Stimulated activated CD4-positive, alpha-beta T cell treated with anti-CD3 and anti-CD28 coated beads, Interleukin-1b, Interleukin-23, amount 100 ng/mL, for 1 hour (primary cell): ENCODE measurements at places on chromosomes 6 and 20.

- DNase-seq = no peak
These were observed 217.5 kb upstream of the THEMIS start for GRCh38 chr6:128118401-128118800.

- no peak for DNase-seq
These were observed 18.2 kb upstream of the HDGFL1 start for GRCh38 chr6:22550971-22551670.

GRCh38 chr6:15621203-15622044, 41.4 kb downstream of the DTNBP1 start:
- DNase-seq = no peak

DNA sequence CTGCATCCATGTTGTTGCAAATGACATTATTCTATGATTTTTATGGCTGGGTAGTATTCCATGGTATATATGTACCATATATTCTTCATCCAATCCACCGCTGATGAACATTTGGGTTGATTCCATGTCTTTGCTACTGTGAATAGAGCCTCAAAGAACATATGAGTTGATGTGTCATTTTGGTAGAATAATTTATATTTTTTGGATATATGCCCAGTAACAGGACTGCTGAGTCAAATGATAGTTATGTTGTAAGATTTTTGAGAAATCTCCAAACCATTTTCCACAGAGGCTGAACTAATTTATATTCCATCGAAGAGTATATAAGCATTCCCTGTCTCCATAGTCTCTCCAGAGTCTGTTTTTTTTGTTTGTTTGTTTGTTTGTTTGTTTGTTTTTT, 1373.5 kb downstream of the GRIK2 start:
- no peak for DNase-seq

- DNase-seq = no peak
These were observed 17.4 kb upstream of the AKAP7 start for GRCh38 chr6:131117878-131118277.

DNA sequence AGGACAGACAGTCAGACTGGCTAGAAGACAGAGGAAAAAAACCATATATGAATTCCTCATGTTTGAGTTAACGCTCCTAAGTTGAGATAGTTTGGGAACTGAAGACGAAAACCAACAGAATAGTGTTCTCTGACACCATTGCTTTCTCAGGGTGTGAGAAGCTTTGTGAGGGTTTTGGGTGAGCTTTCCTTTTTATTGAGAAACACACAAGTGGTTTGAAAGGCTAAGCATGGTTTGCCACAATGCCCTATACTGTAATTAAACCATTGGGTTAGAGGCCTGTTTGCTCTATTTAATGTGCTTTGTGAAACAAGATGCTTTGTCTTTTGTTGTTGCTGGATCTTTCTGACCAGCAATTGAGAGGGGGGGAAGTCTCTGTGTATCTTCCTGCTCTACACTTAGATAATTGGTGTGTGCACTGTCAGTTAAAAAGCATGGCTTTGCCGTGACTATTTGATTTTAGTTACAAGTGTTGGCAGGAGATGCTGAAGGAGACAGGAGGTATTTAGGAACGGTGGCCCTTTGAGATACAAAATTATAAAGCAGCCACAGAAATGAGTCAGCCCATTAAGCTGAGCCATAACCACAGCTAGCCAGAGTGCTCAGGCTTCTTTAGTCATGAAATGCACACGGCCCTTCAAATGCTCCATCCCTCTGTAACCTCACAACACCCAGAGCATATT, 273.0 kb upstream of the PREP start:
- DNase-seq = no peak

GRCh38 chr6:162770136-162770535, 42.4 kb downstream of the PACRG start:
- no peak for DNase-seq

DNA sequence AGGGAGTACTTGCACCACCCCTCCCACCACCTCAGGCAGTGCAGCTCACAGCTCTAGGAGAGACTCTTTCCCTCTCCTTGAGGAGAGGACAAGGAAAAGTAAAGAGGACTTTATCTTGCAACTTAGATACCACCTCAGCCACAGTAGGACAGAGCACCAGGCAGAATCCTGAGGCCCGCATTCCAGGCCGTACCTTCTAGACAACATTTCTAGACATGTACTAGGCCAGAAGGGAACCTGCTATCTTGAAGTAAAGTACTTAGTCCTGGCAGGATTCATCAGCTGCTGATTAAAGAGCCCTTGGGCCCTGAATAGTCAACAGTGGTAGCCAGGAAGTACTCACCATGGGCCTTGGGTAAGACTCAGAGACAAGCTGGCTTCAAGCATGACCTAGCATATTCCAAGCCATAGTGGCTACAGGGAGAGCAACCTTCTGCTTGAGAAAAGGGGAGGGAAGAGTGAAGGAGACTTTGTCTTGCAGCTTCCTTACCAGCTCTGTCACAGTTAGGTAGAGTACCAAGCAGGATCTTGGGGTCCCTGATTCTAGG, 384.4 kb upstream of the RNF217 start:
- DNase-seq = no peak

DNA sequence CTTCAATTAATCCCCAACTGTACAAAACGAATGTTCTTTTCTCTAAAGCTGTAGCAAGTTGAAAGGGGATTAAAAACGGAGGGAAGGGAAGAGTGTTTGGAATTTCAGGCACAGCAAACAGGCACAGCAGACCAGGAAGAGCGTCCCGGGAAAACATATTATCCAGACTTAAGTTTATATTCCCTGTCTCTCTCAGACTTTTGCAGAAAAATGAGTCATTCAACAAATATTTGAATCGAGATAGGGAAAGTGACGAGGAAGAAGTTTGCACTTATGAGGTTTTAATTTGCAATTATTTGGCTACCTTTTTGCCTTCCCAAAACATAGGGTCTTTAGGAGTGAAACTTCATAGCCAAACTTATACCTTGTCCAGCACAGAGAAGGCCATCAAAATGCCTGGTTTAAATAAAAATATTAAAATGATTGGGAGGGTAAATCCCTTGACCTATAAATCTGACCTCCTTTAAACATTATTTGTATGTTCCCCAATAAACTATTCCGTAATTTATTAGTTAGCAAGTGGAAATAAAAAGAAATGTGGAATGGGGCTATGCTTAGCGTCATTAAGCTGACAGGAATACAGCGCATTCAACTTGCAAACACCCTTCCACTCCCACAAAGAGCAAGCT, 16.0 kb downstream of the HFE start:
- DNase-seq = no peak

- no peak for DNase-seq
These were observed 12.1 kb upstream of the SUMO4 start for GRCh38 chr6:149387779-149388512.

- no peak for DNase-seq
These were observed 98.1 kb upstream of the KCNK16 start for GRCh38 chr6:39420300-39421265.

DNA sequence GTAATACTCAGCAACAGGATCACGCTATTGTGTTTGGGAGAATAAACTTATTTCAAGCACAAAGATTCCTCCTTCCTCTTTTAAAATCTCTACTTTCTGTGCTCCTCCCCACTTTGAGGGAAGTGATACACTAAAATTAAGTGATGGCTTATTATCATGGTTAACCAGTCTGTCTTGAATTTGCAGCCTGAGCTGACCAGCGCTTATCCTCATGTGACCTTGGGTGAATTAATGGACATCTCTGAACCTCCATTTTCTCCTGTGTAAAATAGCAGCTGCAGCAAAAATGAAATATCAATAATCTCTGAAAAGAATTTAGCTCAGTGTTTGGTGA, 222.6 kb downstream of the BCAS1 start:
- DNase-seq = no peak

DNA sequence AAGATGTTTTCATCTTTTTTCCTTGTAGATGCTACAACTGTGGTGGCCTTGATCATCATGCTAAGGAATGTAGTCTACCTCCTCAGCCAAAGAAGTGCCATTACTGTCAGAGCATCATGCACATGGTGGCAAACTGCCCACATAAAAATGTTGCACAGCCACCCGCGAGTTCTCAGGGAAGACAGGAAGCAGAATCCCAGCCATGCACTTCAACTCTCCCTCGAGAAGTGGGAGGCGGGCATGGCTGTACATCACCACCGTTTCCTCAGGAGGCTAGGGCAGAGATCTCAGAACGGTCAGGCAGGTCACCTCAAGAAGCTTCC, 101.5 kb downstream of the POPDC3 start:
- no peak for DNase-seq

GRCh38 chr6:122758927-122759334, 20.6 kb upstream of the FABP7 start:
- no peak for DNase-seq

- DNase-seq = no peak
These were observed 89.1 kb upstream of the SLC35F1 start for GRCh38 chr6:117817992-117818391.

- no peak for DNase-seq
These were observed 21.5 kb downstream of the COL9A3 start for GRCh38 chr20:62838128-62838891.

- no peak for DNase-seq
These were observed 24.7 kb upstream of the ASXL1 start for GRCh38 chr20:32333181-32333987.

DNA sequence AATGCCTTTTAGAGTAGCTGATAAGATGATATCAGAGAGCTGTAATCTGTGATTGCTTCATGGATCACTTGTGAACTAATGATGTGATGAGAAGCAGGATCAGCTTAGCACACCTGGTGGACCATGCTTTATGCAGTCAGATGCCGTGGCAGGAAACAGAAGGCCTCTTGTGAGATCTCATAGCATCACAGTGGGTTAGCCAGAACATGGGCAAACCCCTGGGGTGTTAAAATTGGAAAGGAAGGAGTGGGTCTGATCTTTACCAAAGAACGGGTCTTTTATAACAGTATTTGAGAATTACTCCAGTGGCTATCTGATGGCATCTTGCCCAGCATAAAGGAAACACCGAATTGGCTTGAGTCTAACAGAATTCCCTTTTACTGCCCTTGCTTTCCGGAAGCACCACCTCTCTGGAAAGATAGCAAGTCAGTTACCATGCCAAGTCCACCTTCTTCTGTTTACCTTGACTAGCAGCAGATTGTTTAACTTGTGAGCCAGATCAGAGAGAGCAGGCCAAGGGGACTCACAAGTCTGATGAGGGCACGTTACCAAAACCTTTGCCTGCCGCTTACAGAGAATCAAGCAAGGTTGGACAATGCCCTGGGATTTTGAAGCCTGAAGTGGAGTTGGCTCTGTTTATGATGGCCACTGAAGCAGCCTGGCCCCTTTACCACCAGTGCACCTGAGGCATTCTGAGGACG, 20.9 kb upstream of the SRF start:
- no peak for DNase-seq

DNA sequence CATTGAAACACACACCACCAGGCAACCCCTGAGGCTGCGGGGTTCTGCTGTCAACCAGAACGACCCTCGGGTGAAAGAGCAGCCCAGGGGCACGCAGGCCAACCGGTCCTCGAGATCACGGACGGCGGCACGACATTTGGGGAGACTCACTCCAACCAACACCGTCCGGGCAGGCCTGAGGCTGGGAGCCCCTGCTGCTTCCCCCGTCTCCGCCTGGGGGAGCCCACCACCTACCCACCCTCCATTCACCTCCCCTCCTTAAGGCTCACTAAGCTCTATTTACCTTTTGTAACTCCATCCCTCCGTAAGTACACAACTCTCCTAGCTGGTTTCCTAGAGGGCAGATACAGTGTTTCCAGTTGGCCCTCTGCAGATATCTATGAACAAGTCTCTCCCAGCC, 971.3 kb upstream of the DEFB115 start:
- no peak for DNase-seq

- DNase-seq = no peak
These were observed 3.2 kb upstream of the SRPK1 start for GRCh38 chr6:35924146-35924545.

GRCh38 chr6:16669227-16669626, 92.0 kb downstream of the ATXN1 start:
- DNase-seq = peak; percentile 42

DNA sequence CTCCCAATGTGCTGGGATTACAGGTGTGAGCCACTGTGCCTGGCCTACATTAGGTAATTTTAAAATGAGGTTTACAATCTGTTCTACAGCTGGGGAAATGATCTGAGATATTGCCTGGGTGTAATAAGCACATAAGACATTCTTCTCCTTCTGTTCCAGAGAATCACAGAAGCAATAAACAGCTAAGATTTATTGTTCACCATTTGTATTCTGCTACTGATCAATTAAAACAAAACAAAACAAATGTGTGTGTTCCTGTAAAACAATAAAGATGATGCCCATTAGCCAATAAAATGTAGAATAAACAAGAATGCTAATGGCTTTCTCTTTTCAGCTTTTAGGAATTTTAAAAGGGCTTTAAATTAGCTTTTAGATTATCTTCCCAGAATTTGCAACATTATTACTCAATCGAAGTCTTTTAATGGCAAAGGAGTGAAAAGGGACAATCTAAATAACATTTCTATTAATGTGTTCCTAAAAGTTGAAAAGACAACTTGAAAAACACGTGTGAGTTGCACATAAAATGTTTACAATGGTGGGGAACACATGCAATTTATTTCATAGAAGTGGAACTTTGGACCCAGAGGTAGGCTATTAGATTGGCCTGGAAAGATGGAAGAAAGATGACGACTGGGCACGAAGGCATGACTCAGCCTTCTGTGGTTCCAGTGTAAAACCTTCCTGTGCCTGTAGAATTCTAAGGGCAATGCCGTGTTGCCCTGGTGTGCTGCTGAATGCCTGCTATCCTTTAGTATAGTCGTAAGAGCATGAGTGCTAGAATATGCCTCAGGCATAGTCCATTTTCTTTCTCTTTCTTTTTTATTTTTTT, 29.0 kb upstream of the DEK start:
- DNase-seq = no peak

DNA sequence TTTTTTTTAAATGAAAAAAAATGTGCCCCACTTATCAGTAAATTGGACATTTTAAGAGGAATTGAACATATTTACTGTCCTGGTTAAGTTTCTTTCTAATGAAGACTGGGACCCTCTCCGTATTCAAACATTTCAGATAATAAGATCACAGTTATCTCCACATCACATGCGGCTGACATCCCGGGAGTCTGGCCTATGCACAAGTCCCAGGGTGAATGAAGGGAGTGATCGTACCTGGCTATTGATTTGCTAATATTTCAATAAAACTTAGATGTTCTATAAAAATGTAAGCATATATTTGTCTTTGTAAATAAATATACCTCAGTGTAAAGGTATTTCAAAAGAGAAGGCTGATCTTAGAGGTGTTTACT, 58.1 kb downstream of the FOXC1 start:
- no peak for DNase-seq

- no peak for DNase-seq
These were observed 50.0 kb upstream of the ECI2 start for GRCh38 chr6:4185419-4185818.

DNA sequence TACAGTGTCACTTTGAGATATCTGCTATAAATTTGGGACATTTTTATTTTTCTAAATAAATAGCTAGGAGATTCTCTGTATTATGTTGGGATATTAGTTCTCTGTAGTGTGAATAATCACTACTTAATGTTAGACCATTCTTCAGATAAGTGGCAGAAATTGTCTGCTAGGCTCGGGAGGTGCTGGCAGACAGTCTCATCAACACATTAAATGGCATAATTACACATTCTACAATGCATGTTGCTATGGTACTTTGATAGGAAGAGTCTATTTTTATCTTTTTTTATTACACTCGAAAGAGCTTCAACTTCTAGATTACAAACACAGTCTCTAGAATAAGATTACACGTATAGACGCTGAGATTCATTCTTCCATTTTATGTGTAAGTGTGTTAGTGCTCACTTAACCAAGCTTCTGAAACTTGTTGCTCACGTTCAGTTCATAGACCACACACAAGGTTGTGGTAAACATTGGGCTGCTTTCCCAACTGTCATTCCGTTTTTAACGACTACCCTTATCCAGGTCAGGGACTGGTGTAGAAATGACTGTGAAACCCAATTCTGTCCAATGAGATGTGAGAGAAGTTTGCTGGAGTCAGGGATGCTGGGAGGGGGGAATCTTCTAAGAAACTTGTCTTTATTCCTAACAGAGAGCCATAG, 78.6 kb downstream of the TPBG start:
- DNase-seq = no peak
